AG04450 (cell line): ENCODE measurements at places on chromosomes 7 and 10.

- DNase-seq = no peak
These were observed 256.9 kb upstream of the NFE2L3 start for GRCh38 chr7:25894902-25895791.

- no peak for DNase-seq
These were observed 619 bp downstream of the EXOC4 start for GRCh38 chr7:133253519-133253875.

- no peak for DNase-seq
These were observed at the start of gene EBF3 for GRCh38 chr10:129963641-129964501. Gene EBF3, minus strand, starts transcription at chr10:129964274. Its CDS starts 506 bp downstream, at chr10:129963768.

GRCh38 chr10:44043646-44044375, 341.1 kb downstream of the CXCL12 start:
- DNase-seq = no peak

DNA sequence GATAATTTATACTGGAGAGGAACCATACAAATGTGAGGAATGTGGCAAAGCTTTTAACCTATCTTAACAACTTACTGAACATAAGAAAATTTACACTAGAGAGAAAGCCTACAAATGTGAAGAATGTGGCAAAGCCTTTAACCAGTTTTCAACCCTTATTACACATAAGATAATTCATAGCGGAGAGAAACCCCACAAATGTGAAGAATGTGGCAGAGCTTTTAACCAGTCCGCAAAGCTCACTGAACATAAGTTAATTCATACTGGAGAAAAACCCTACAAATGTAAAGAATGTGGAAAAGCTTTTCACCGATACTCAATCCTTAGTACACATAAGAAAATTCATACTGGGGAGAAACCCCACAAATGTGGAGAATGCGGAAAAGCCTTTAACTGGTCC, 37.9 kb downstream of the ZNF138 start:
- no peak for DNase-seq

- peak; percentile 20 for DNase-seq
These were observed 12.5 kb downstream of the SFRP5 start for GRCh38 chr10:97759158-97759887.

GRCh38 chr7:1590476-1590875, 20.6 kb upstream of the PSMG3 start:
- no peak for DNase-seq

DNA sequence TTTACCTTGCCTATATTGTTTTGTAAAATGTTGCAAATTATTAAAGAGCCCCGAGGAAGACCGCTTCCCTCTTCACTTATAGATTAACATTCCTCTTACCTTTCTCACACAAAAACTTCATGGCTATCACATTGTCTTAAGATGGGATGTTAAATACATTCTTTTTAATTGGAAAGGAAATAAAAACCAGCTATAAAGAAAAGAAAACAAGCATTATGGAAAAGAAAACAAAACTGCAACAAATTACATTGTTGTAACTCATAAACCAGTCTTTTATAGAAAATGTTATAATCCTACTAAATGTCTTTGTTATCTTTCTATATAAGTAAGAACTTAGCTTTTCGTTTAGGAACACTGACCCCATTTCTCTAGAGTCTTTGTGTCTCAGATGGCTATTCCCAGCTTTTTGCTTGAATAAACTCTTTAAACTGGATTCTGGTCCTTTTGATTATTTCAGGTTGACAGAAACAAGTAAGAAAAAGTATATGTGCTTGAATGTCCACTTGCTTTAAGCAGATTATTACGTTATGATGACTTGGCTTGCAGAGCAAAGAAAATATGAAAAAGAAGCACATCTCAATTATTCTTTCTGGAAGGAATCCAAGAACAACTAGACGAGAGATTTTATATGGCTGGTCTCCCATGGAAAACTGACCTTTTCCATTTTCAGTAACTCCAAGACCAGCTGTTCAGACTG, 128.2 kb downstream of the AKR1D1 start:
- DNase-seq = no peak

GRCh38 chr7:92875173-92875572, 38.8 kb upstream of the CDK6 start:
- no peak for DNase-seq

GRCh38 chr7:138483531-138483930, 23.5 kb downstream of the TRIM24 start:
- no peak for DNase-seq

DNA sequence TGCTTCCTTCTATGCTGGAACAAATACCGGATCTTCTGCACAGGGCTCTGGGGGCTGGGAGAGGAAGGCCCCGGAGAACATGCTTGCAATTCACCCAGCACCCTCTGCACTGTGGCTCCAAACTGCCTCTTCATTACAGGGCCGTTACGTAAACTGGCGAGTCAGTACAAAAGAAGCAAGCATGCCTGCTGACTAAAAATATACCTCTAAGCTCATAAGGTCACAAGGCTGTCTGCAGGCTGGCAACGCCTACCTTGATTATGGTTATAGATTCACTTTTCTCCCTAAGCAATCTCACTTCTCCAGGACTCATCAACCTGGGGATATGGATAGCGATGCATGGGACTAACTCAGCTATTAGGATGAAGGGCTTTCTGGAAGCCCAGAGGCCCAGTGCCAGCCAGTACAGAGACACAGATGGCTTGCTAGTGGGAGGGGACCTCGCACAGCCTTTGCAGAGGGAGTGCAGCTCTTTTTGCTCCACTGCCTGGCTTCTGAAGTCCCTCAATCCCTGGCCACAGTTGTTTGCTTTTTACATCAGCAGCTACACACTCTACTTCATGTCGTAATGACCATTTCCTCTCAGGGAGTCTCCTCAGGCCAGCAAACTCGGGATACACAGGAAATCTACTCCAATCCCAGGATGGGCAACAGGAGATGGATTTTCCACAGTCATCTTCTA, 96.1 kb downstream of the SH3PXD2A start:
- DNase-seq = peak; percentile 61

- DNase-seq = no peak
These were observed 161.7 kb downstream of the HIBADH start for GRCh38 chr7:27501001-27501400.

DNA sequence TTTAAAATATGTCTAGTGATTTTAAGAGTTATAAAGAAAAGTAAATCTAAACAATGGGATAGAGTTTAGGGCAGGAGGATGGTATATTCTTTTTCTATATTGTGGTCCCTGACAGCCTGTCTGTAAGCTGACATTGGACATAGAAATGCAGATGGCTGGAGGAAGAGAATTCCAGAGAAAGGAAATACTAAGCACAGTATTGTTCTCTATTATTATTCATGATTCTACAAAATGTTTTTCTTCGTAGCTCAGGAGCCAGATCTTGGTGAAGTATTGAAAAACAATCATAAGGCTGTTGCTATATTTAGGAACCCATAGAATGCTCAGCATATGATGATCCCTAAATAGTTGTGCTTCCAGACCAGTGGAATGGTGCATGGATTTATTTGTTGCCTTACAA, 117.0 kb upstream of the FAM3C start:
- no peak for DNase-seq

DNA sequence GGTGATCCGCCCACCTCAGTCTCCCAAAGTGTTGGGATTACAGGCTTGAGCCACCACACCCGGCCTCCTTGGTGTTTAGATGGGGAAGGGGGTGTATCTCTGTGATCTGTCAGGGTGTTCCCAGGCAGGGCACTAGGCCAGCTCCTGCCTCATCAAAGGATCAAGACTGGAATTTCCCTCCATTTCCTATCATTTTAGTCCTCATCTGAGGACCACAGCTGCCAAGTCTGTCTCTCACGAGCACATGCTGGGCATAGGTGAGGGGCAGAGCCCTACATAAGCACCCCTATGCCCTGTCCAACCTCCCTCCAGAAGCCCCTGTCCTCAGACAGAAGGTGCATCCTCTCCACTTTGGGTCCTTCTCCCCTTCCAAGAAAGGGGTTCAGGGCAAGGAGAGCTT, 19.5 kb downstream of the TRIM56 start:
- no peak for DNase-seq

- DNase-seq = no peak
These were observed 15.0 kb downstream of the NOD1 start for GRCh38 chr7:30463405-30464145.

DNA sequence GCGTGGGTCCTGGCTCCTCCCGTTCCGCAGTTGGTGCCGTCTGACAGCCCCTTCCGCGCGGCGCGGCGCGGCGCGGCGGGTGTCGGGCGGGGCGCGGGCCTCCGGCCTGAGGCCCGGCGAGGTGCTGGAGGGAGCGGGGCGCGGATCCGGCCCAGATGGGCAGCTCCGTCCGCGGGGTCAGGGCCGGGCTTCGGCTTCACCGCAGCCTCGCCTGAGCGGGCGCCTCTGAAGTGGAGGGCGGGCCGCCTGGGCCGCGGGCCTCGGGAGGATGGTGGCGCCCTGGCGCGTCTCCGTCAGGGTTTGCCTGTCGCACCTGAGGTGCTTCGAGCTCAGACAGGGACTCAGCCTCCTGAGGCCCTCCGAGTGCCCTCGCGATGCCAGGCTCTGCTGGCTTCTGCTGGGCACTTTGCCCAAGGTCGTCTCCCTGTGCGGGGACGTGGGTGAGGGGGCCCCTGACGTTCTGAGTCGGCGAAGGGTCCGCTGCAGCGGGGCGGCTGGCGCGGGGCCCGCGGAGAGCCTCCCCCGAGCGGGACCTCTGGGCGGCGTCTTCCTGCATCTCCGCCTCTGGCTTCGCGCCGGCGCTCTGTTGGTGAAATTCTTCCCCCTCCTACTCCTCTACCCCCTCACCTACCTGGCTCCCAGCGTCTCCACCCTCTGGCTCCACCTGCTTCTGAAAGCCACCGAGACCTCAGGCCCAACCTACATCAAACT, 473 bp downstream of the ADCK2 start:
- DNase-seq = no peak

DNA sequence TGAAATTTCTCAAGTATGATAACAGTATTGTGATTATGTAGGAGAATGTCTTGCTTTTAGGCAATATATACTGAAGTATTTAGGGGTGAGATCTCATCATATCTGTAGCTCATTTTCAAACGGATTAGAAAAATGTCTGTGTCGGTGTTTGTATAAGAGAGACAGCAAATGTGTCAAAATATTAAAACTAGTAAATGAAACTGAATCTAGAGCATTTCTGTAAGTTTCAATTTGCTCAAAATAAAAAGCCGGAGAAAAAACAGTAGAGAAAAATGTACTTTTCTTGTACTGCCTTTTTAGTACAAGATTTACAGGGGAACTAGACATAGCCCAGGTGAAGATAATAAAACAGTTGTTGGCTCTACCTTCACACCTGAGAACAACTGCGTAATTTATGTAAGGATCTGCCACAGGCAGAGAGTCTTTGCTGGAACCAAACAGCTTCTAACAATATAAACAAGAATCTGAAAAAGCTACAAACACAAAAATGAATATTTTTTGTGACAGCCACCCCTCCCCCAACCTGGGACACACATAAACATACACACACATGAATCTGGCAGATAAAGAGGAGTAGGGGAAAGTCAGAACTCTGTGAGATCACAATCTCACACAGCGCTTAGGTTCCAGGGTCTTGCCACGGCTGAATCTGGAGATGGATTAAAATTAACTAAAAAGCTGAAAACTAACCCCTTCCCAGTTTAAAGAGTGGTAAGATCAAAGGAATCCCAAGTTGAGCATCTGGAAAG, 153.3 kb downstream of the AVL9 start:
- DNase-seq = no peak

- DNase-seq = no peak
These were observed 64.3 kb upstream of the NRP1 start for GRCh38 chr10:33398796-33399195.

DNA sequence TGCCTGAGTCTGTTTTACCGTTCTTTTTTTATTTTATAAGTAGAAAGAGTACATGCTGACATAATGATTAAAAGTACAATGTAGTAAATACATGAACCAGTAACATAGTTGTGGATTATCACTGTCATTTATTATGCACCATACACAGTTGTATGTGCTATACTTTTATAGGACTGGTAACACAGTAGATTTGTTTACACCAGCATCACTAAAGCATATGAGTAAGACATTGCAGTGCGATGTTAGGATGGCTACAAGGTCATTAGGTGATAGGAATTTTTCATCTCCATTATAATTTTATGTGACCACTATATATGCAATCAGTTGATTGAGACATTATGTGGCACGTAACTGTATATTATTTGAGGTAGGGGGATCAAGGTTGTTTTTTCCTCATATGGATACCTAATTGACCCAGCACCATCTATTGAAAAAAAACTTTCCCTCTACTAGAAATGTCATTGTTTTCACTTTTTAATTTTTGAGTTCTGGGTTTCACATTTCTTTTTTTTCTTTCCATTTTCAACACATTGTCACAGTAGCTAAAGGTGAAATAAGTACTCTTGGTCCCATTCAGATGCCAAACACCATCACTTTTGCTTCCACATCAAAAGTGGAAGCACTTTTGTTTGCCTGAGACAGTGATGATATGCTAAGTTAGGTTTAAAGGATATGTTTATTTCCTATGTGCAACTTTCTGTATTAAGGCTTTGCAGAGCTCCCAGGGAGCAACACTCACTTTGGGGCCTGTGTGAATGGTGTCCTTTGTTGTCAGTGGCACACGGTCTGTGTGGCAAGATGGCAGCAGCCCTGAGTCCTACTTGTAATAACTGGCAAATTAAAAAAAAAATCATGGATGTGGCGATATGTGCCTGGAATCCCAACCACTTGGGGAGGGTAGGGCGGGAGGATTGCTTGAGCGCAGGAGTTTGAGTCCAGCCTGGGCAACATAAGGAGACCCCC, 17.1 kb downstream of the UBE2D1 start:
- DNase-seq = no peak

DNA sequence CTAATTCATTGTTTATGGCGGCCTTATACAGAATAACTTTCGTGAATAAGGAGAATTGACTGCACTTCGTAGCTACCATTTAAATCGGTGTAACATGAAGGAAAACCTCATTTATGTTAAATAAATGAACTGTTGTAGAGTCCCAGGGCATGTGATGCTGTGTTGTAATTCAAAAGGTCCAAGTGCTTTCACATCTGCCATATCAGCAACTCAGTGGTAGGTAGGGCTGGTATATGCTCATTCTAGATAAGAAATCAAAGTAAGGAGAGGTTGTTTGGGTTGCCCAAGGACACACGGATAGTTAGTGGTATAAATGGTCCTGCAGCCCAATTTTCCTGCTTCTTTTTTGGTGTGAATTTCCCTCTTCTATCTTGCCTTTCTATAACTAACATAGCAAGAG, 15.8 kb downstream of the BBS9 start:
- no peak for DNase-seq

GRCh38 chr10:125823663-125824251, 411 bp downstream of the BCCIP start:
- no peak for DNase-seq

GRCh38 chr7:19107356-19108146, 9.9 kb downstream of the TWIST1 start:
- DNase-seq = no peak

- no peak for DNase-seq
These were observed 91.2 kb downstream of the CSTF2T start for GRCh38 chr10:51608211-51608610.

- DNase-seq = no peak
These were observed 2.5 kb downstream of the SLC25A13 start for GRCh38 chr7:96319439-96319838.

- no peak for DNase-seq
These were observed 23.6 kb downstream of the ABI1 start for GRCh38 chr10:26837139-26837538.
